ENCODE measurements at places on chromosomes 2 and 18.
A peak's percentile ranks its signal among the peaks of the same experiment; 100 is the strongest.

- no peak overlapping the region for H3K4me3 ChIP-seq
- H3K27me3 ChIP-seq, result no peaks in the 10 kb centered on the region
- DNase-seq, result no peak
- peaks cover 17% of the 10 kb centered on the region for H3K36me3 ChIP-seq
- H3K4me1 ChIP-seq, result no peaks in the 10 kb centered on the region
- H3K27ac ChIP-seq, result no peak overlapping the region
Measured at GRCh38 chr2:68506170-68506569, 38.8 kb downstream of the APLF start.

- DNase-seq, result no peak
- H3K27me3 ChIP-seq, result no peaks in the 10 kb centered on the region
- no peaks in the 10 kb centered on the region for H3K36me3 ChIP-seq
- H3K4me3 ChIP-seq, result no peak overlapping the region
- no peaks in the 10 kb centered on the region for H3K4me1 ChIP-seq
Measured at GRCh38 chr2:203830304-203831055, 37.1 kb upstream of the CTLA4 start.

GRCh38 chr2:204881655-204882054 lies 336.4 kb downstream of the PARD3B start:
- no peaks in the 10 kb centered on the region for H3K36me3 ChIP-seq
- DNase-seq, result no peak
- no peaks in the 10 kb centered on the region for H3K27me3 ChIP-seq

DNA sequence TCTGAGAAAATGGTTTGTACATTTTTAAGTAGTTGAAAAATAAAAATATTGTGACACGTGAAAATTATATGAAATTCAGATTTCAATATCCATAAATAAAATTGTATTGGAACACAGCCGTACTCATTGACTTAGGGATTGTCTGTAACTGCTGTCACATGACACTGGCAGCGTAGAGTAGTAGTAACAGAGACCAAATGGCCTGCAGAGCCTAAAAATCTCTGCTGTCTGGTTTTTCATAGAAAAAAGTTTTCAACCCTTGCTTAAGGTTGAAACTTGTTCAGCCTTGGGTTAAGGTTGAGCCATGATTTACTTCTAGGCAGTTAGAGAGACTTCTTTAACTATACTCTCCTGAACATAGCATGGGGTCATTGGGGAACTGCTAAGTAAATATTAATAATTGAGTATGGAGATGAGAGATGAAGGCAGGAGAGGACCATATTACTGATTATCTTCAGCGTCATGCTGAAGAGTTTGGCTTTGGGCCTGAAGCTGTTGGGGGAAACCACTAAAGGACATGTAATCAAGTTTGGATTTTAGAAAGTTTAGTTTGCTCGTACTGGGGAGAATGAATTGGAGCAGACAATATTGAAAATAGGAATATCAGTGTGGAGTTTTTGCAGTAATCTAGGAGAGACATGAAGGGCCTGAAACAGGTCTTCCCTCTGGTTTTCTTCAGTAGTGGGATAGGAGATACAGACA lies 16.2 kb downstream of the EML4 start:
- H3K36me3 ChIP-seq, result peaks cover 36% of the 10 kb centered on the region
- peak overlapping the region; percentile 1 for H3K27ac ChIP-seq
- H3K27me3 ChIP-seq, result no peaks in the 10 kb centered on the region
- DNase-seq, result no peak
- peaks cover 24% of the 10 kb centered on the region for H3K4me1 ChIP-seq
- no peak overlapping the region for H3K4me3 ChIP-seq

DNA sequence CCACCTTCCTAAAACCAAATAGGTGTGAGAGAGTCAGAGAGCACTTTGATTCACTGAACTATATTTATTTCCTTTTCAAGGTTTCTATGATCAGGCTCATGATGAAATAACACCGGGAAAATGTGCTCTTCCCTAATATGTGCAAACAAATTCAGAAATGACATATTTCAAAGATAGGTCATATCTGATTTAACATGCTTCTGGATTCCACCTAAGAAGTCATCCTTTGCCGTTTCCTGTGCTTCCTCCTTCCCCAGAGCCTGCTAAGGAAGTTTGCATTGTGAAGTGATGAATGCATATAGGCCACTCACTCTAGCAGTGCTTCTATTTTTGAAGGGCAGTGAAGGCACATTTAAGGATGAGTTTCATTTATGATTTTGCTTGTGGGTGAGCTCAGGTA lies 327.6 kb downstream of the TDRD15 start:
- H3K27ac ChIP-seq, result no peak overlapping the region
- peaks cover 15% of the 10 kb centered on the region for H3K4me1 ChIP-seq
- no peak for DNase-seq
- H3K27me3 ChIP-seq, result peaks cover 5% of the 10 kb centered on the region
- no peaks in the 10 kb centered on the region for H3K36me3 ChIP-seq

DNA sequence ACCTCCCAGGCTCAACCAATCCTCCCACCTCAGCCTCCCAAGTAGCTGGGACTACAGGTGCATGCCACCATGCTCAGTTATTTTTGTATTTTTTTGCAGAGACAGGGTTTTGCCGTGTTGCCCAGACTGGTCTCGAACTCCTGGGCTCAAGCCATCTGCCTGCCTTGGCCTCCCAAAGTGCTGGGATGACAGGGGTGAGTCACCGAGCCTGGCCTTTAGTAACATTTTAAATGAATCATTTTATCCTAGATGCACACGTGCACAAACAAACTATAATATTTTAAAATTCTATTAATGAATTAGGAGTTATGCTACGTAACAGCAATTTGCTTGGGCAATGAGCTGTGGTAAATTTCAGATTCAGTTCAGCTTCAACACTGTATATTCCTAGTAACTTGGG lies 862.5 kb upstream of the ID2 start:
- H3K27ac ChIP-seq, result no peak overlapping the region
- DNase-seq, result no peak
- H3K36me3 ChIP-seq, result no peaks in the 10 kb centered on the region
- peaks cover 6% of the 10 kb centered on the region for H3K27me3 ChIP-seq
